ENCODE measurements at places on chromosomes 12 and 14. TPM values are rescaled to one million over a fixed set of nuclear protein-coding genes. Genes with fewer than 3 reads are reported as not detected.

CIDEB gene
- 13.8 TPM for total RNA-seq

PTPRB gene
- total RNA-seq: 40.4 TPM

CYP46A1 gene
- 2.3 TPM for total RNA-seq

MON2 gene
- total RNA-seq: 107 TPM

ADGRD1 gene
- total RNA-seq: 16.8 TPM

HHIPL1 gene
- total RNA-seq: 3.4 TPM

INSM2 gene
- not detected for total RNA-seq

EDDM3A gene
- total RNA-seq: not detected

B3GNT4 gene
- 1.1 TPM for total RNA-seq

PLA2G1B gene
- not detected for total RNA-seq

CBLN3 gene
- total RNA-seq: 2.6 TPM

OTX2 gene
- 0.23 TPM for total RNA-seq

DLGAP5 gene
- total RNA-seq: 9.5 TPM

SLC25A47 gene
- not detected for total RNA-seq

OLR1 gene
- total RNA-seq: 3.0 TPM

KRT79 gene
- total RNA-seq: not detected

GRIN2B gene
- total RNA-seq: 4.4 TPM

MYBPC1 gene
- 337 TPM for total RNA-seq

FOXN4 gene
- total RNA-seq: 0.29 TPM

OR4N2 gene
- total RNA-seq: not detected

TMEM179 gene
- total RNA-seq: 1.2 TPM

CLMN gene
- 34.1 TPM for total RNA-seq

Data from metanephros (tissue), 2 donors.